ENCODE measurements at places on chromosomes 3 and 15.
A peak's percentile ranks its signal among the peaks of the same experiment; 100 is the strongest.

GRCh38 chr3:183369627-183370026 lies 58.8 kb downstream of the MCF2L2 start:
- no peak for DNase-seq

DNA sequence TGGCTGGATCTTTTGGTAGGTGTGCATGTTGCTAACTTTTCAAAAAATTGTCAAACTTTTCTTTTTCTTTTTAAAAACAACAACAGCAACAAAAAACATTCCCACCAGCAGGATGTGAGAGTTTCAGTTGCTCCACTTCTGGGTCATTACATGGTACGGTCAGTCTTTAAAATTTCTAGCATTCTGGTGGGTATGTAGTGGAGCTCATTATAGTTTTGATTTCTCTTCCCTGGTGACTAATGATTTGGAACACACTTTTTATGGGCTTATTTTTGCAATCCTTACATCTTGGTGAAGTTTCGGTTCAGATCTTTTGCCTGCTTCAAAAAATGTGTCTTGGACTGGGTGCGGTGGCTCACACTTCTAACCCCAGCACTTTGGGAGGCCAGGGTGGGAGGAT lies 19.3 kb downstream of the ATP1B3 start:
- DNase-seq, result no peak

DNA sequence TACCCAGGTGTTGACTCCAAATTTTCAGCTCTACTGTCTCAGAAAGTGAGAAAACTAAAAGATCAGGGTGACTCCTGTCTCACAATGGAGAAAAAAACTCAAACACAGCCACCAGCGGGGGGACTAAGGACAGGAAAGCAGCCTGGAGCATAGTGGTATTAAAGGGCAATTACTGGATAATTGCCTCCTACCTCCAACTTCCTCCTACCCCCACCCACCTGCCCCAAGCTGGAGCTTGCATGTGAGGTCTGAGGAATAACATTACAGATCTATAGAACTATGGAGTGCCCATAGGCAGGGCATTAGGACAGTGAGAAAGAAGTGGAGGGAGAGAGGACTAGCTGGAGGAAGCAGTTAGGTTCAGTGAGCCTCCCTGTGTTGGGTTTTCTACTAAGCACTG lies 2.7 kb upstream of the PCCB start:
- no peak for DNase-seq

DNA sequence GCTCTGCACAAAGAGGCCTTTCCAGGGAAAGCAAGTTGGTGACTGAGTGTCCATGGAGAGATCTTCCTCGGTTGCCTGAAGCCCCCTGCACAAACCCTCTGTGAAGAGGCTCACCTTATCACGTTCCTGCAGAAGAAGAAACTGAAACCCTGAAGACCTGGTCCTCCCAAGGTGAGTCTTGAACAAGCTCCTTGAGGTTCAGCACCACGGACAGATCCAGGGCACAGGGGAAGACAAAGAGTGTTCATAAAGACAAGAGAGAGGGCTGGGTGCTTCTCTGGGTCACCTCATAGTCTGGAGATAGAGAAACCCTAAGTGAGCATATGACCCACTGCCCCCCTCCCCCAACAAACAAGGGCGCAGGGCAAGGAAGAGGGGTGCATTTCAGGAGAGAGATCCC lies 21.7 kb upstream of the TBC1D21 start:
- DNase-seq, result peak; percentile 47

DNA sequence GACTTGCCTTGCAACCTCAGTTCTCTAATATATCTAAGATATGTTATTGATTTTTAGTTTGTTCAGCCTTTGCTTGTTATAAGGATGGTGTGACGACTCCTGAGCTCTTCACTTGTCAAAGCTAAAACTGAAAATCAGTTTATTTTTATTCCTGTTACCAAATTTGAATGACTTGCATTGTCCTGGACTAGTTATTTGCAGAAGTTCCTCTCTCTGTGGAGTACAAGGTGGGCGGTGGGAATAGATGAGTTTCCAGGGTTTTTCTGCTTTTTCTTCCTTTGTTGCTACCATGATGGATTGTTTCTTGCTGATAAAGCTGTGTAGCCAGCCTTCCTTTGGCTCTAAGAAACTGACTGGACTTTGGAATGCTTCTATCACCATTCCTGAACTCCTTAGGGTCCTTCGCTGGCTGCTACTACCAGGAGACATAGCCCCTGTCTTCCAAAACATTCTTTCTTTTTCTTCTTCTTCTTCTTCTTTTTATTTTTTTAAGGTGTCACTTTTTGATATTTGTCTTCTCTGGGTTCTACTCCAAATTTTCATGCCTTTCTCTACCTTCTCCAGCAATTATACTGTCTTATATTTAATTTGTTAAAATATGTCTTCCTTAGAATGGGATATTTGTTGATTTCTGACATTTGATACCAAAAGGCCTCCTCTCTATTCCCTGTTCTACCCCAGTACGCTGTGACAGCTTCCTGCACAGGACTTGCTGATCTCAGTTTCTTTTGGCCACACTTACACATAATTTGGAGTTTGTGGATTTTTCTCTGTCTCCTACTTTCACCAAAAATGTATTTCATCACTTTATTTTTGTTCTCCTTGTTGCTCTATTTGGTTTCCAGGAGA lies 145.1 kb upstream of the THRB start:
- DNase-seq, result no peak

DNA sequence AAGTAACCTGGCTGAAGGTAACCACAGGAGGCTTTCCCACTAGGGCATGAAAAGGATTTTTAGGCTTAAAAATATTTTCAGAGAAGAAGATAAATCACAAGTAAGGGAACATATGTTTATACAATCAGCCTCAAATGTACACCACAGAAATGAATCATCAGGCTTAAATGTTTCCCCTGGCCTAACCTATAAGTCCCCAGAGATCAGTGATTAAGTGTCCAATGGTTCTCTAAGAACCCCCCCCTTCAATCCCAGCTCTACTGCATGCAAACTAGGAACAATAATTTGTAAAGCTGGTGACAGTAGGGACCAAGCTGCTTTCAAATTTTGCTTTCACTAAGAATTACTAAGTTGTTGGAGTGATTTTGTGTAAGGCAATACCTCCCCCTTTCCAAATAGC lies 431.6 kb upstream of the LMCD1 start:
- peak; percentile 32 for DNase-seq

DNA sequence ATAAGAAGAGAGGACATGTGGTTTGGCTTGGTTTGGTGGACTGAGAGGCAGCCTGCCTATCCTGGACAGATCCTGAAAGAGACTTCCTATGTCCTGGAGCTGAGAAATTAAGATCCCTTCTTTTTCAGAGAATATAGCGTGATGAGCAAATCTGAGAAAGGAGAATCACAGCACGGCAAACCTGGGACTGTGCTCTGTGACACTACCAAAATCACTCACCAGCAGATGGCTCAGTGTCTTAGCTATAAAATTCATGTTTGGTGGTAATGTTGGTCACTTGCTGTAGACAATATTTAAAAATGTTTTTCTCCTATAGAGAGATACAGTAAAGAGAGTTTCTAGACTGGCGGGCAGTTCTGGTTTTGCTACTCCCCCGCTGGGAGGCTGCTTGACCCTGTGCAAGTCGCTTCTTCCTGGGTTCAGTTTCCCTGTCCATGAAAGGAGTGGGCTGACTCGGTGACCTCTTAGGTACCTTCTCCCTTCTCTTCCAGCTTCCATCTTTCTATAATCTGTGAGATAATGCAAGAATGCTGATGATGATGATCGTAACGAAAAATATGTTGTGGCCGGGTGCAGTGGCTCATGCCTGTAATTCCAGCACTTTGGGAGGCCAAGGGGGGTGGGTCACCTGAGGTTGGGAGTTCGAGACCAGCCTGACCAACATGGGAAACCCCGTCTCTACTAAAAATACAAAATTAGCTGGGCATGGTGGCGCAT lies 7.6 kb upstream of the HES1 start:
- no peak for DNase-seq

- no peak for DNase-seq
Measured at GRCh38 chr3:72318504-72319193, 529.6 kb downstream of the SHQ1 start.

DNA sequence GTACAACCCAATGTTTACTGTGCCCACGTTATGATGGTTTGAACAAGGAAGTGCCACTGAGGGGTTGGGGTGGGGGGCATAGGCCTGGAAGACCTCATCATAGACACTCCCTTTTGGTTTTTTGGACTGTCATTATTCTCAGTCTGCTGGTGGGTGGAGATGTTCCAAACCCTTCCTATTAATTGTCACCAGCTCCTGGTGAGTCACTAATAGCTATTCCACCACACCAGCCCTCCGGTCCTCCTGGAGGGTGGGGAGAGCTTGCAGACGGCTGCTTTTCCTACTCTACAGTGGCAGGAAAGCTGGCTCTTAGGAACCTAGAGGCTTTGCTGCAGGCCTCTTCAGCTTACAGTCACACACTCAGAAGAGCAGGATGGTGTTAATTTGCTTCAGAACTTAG lies 9.0 kb upstream of the COPG1 start:
- no peak for DNase-seq

DNA sequence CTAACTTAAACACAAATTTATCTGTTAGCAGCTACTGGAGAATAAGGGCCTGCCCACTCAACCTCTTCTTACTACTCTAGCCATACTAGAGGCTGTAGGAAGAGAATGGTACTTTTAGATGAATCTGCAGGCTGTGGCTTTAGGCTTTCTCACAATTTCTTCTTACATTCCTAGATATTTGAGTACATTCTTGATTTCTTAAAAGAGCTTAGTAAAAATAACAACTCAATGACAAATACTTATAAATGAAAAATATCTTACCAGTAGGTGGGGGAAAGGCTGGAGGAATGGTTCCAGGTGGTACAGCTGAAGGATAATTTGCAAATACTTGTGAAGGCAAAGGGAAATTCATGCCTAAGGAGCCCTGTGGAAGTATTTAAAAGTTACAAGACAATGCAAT lies 92.9 kb upstream of the GK5 start:
- no peak for DNase-seq
